Activated CD8-positive, alpha-beta memory T cell treated with anti-CD3 and anti-CD28 coated beads for 24 hours (primary cell): ENCODE measurements at places on chromosomes 7 and 10.
A peak's percentile ranks its signal among the peaks of the same experiment; 100 is the strongest.

DNA sequence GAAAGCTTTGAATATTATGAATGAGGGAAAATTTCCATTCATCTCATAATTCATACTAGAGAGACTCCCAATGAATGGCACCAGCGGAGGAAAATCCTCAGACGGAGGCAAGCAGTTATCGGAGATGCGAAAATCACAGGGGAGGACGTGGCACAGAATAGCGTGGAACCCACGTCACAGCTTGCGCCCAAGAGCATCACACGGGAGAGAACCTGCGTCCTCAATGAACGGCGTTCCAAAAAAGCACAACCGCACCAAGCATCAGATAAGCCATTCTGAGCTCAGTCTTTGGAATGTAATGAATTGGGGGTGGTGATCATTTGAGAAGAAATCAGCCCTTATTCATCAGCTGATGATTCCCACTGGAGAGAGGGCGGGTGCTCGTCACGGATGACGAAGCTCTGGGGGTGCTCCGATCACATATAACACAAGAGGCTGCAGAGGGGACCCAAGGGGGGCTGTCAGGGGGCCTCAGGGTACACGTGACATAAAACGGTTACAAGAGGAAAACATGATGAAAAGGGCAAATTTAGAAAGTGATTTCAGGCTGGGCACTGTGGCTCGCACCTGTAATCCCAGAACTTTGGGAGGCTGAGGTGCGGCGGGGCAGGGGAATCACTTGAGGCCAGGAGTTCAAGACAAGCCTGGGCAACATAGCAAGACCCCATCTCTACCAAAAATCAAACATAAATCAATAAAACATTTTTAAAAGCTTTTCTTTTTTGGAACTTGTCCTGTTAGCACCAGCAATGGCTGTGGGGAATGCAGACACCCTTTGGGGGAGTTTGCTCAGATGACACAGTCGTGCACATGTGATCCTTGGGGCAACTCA, 33.8 kb upstream of the FIS1 start:
- no peak for DNase-seq

DNA sequence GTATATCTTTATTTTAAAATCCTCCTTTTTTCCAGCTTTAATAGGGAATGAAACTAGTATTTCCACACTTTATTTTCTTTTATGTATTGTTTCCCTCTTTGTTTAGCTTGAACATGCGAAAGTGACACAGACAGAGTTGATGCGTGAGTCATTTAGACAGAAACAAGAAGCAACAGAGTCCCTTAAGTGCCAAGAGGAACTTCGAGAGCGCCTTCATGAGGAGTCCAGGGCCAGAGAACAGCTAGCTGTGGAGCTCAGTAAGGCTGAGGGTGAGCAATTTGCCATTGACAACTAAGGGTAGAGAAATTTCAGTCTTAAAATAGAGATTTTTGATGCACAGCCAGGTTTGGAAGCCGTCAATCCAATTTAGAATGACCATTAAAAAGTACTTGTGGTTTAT, 73.1 kb downstream of the CYP51A1 start:
- no peak for DNase-seq

GRCh38 chr7:121303422-121304101, 25.2 kb upstream of the WNT16 start:
- DNase-seq: no peak

DNA sequence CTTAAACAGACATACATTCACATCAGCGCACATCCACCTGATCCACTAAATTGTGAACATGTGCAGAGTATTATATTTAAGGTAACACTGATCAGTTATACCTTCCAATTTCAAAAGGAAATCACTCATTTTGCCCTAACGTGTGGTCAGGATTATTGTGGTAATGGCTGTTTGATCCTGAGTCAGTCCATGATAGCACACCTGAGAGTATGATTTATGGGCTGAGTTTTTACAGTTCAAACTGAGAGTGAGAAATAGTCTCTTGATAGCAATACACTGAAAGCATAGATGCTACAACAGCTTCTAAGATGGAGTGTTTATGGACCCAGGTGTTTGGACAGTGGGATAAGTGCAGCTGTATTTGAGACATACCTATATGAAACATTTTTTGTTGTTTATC, 96.7 kb downstream of the KIF20B start:
- DNase-seq: no peak

DNA sequence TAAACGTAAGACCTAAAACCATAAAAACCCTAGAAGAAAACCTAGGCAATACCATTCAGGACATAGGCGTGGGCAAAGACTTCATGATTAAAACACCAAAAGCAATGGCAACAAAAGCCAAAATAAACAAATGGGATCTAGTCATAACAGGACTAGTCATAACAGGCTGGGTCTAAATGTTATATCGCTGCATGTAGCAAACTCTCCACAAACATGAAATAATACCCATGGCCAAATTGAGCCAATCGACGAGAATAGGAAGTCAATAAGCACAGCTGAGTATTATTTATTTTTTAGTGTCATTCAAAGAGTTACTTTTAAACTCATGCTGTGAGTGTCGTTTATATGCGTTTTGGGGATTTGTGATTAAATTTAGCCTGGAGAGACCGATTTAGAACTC, 225.1 kb downstream of the TFEC start:
- no peak for DNase-seq

DNA sequence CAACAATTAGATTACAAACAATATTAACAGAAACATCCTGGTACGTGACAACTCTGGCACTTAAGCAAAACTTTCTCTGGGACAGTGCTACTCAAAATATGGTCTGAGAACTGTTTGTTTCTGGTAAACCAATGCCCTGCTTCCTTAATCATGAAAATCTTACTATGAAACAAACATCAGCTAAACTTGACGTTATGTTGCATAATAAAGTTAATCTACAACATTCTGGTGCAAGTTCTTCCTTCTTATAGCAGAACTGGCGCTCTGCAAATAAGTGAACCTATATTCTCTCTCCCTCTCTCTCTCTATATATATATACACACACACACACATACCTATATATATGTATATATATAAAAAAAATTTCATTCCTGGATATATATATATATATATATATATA, 7.8 kb downstream of the C7orf33 start:
- no peak for DNase-seq

DNA sequence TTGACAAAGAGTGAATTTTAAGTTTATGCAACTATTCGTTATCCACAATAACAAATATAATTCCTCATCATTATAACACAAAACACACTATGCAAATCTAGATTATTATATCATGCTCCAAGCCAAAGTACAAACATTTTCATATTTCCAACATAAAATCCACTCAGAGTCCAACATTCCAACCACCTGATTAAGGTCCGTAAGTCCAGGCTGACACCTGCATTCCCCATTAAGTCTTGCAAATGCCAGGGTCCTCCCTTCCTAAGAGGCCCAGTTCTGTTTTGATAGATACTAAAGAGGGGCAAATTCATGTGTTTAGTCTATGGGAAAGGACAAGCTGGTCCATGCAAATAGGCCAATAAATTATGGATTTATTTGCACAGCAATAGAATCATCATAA, 206.1 kb downstream of the POU6F2 start:
- no peak for DNase-seq

DNA sequence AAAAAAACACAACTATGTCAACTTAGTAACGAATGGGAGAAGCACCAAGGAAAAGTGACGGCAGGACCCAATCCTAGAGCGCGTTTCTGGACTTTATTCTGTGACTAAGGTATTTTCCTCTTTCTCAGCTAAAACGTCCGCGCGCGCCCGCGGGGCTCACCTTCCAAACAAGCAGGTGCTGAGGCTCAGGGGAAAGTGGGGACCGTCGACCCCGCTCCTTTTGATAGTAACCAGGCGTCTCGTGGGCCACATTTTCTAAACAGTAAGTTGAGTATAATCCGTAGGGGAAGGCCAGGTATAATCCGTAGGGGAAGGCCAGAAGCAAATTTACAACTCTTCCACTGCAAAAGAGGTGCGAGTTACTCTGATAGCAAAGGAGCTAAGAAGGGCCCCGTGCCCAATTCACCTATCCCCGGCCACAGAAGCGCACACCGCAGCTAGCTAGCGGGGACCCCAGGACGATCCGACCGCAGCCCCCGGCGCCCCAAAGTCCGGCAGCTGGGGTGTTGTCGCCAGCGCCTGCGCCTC, 743 bp downstream of the MKI67 start:
- DNase-seq: peak; percentile 64

DNA sequence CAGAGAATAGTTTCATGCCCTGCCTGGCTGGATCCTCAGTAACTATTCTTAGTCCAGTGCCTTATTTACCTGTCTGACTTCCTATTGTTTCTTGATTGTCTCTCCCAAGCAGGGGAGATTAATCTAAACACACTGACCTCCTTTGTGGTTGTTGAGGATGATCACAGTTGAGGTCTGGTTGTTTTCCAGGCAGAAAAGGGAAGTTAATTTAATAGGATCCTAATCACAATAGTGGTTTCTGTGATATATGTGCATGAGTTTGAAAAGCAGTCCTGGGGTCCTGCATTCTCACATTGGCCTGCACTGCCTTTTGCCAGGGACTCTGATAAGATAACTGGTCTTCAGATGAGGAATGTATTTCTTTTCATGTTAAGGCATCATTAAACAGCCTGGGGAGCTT, 130.1 kb downstream of the SND1 start:
- no peak for DNase-seq

GRCh38 chr10:118471863-118472262, 123.6 kb downstream of the PRLHR start:
- no peak for DNase-seq

- DNase-seq: no peak
Observed at GRCh38 chr7:82428186-82428961, 15.2 kb downstream of the CACNA2D1 start.

GRCh38 chr7:101302641-101303101, 18.9 kb downstream of the IFT22 start:
- DNase-seq: no peak

GRCh38 chr7:90563286-90563685, 32.8 kb upstream of the CDK14 start:
- DNase-seq: no peak

DNA sequence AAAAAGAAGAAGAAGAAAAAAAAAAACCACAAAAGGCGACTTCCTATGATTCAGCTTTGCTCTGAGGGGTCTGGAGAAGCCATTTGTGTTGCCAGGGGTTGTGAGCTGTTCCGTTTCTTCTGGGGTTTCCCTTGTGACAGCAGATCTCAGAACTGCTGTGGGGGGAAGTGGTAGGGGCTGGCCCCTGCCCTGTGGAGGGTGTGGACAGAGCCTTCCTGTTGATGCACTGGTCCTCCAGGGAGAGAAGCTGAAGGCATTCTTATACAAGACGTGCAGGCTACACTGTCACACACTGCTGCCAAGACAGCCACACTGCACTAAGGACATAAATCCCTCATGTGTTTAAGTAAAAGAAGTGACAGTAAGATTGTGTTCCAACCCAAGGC, 17.3 kb upstream of the CSGALNACT2 start:
- peak; percentile 78 for DNase-seq

DNA sequence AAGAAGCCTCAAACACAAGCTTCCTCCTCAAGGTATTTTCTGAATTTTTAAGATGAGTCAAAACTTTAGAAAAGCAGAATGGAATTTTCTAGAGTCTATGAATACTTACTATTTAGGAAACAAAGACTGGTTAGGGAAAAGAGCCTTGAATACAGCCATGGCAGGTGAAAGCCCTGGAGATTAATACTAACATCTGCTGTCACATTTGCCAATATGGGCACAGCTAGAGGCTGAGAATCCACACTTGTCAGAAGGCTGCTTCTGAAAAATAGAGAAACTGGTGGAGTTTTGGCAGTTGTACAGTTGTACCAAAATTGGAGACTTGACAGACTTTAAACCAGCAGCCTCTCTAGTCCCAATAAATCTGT, 24.3 kb upstream of the CNNM1 start:
- no peak for DNase-seq

- no peak for DNase-seq
Observed at GRCh38 chr7:80259-81067, 111.9 kb upstream of the FAM20C start.

DNA sequence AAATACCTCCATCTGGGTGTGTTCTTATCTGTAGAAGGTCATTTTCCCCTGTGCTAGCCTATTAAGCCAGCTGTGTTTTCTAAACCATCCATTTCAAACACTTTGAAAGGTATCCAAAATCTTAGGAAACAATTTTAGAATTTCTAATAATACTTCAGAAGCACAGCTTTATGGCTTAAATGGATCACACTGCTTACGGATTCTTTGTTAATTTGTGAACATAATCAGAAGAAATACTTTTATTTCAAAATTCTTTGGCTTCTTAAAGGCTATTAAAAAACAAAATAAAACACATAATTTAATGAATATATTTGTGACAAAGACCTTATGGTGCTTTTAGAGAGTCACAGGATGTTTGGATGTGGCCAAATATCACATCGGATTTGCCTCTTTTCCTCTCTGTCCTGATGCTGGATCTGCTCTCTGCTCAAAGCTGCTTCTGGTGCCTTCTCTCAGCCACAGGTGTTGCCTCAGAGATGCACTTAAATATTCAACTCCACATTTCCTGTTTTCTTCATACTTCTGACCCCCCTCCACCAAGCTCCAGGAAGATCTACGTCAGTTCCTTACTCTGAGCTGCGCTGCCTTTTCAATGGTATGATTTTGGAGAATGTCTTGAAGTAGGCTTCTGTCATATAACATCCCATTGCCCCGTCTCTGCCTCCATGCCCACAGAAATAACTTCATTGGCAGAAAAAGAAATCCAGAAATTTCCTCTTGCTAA, 230.6 kb downstream of the MLLT10 start:
- DNase-seq: no peak

GRCh38 chr7:69992938-69993337, 394.7 kb downstream of the AUTS2 start:
- DNase-seq: no peak

- no peak for DNase-seq
Observed at GRCh38 chr10:130652964-130653578, 516.9 kb downstream of the GLRX3 start.

GRCh38 chr7:22799633-22800032, 23.0 kb downstream of the TOMM7 start:
- no peak for DNase-seq

DNA sequence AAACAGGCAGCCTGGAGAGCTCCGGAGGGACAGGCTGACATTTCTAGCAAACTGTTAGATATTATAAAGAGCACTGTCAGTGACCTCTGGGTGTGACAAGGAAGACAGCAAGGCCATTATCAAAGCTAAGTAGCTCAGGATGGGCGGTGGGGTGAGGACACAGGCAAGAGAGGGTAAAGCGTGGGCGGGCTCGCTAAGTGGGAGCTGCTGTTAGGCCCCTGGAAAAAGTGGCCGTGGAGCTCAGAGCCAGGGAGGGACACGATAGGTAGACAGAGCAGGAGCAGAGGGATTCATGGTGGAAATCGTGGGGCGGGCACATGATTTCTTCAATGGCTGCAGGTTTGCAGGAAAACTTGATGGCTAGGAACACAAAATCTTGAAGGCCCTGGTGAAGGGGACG, 51.4 kb upstream of the NPS start:
- DNase-seq: no peak

DNA sequence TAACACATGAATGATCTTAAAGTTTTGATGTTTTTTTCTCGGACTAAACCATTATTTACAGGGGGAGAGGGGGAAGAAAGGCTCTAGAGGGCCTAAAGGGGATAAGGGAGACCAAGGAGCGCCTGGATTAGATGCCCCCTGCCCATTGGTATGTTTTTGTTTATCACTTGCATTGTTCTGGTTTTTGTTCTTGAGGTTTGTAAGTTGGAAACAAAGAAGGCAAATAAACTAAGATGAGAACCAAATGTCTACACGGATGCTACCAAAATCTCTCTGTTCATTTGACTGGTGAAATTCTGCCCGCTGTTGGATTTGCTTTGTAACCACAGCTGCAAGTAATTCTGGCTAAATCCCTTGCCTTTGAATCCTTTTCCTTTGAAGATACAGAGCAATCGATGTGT, 99.8 kb upstream of the MACROH2A2 start:
- DNase-seq: no peak
